Stimulated activated CD4-positive, alpha-beta T cell treated with anti-CD3 and anti-CD28 coated beads, Interleukin-12 subunit alpha, Interleukin-12 subunit beta, amount 100 ng/mL, for 24 hours (primary cell): ENCODE measurements at places on chromosomes 3 and 15.

DNA sequence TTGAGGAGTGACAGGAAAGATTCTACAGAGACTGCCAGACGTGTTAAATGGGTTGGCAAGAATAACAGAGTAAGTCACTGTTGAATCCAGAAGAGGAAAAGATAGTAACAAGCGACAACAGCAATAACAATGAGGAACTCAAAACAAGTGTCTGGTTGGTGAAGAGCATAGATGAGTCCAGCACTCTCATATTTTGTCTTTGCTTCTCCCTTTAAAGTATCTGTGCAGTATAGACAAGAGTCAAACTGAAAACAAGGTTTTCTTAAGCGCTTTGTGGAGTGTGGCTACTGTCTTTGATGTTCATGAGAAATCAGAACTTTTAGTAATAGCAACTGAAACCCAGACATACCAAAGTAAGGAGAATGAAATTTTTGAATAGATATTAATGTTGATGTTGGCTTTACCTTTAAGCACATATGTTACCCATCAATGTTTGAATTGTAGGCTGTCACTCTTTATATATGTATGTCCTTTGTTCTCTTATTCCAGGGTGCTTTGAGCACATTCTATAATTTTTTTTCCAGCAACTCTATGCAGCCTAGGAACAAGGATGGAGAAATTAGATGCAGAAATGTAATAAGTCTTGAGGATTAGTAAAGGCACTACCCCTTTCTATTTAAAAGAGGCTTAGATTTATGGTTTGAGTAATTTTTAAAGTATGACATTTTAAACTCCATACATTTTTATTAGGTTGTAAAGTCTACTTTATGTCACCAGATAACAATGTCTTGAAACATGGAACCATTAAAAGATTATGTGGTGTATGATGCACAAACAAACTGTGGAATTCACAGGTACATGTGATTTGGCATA is 185.5 kb downstream of the NFKBIZ start:
- DNase-seq, result no peak

- DNase-seq, result no peak
Measured at GRCh38 chr3:152272771-152273242, 4.1 kb downstream of the MBNL1 start.

- no peak for DNase-seq
Measured at GRCh38 chr15:31768055-31768454, 262.3 kb upstream of the CHRNA7 start.

DNA sequence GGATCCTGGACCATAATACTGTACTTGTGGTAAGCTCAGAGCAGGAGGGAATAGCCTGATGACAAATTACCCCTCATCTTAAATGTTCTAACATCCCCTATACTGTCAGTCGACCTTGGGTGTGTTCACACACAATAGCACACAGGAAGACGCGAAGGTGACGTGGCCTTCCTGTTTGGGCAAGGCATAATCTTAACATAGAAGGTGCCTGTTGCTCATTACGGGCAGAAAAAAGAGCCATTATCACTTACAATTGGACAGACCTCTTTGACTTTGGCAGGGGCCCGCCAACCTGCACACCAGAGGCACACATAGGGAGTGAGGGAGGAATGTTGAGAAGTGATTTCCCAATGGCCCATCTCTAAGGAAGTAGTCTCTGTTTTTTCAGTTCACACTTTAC is 144.2 kb downstream of the ANO10 start:
- peak; percentile 23 for DNase-seq

DNA sequence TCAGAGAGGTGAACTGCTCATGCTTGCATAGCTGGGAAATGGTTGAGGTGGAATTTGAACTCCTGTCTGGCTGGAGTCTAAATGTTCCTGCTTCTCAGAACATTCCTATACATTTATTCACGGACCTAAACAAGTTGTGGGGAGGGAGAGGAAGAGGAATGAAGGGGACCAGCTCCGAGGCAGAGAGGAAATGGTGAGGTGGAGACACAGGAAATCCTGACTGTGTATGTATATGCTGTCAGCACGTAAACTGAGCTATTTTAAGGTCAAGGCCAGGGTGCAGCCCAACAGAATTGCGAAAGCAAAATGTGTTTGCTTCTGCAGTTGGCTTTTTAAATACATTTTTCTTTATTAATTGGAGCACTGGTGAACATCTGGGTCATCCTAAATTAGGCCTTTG is 74.1 kb upstream of the POMGNT2 start:
- no peak for DNase-seq

DNA sequence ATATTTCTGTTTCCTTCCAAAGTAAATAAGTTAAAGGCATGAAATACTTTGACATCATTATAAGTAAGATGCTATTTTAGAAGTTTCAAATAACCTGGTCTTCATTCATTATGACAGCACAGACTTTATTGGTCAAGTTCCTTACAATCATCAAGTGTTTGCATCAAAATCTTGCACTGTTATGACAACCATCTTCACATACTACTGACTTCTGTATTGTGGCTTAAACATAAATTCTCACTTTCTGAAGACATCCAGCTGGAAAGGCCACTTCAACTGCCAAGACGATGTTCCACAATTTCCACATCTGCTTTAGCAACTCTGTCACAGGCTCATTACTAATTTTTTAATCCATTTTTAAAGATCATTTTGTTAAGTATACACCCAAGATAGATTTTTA is 408.0 kb downstream of the MECOM start:
- DNase-seq, result no peak

GRCh38 chr15:80999623-81000036 is 1.1 kb upstream of the TLNRD1 start:
- DNase-seq, result peak; percentile 27

- DNase-seq, result no peak
Measured at GRCh38 chr3:64501298-64501906, 186.4 kb downstream of the ADAMTS9 start.

DNA sequence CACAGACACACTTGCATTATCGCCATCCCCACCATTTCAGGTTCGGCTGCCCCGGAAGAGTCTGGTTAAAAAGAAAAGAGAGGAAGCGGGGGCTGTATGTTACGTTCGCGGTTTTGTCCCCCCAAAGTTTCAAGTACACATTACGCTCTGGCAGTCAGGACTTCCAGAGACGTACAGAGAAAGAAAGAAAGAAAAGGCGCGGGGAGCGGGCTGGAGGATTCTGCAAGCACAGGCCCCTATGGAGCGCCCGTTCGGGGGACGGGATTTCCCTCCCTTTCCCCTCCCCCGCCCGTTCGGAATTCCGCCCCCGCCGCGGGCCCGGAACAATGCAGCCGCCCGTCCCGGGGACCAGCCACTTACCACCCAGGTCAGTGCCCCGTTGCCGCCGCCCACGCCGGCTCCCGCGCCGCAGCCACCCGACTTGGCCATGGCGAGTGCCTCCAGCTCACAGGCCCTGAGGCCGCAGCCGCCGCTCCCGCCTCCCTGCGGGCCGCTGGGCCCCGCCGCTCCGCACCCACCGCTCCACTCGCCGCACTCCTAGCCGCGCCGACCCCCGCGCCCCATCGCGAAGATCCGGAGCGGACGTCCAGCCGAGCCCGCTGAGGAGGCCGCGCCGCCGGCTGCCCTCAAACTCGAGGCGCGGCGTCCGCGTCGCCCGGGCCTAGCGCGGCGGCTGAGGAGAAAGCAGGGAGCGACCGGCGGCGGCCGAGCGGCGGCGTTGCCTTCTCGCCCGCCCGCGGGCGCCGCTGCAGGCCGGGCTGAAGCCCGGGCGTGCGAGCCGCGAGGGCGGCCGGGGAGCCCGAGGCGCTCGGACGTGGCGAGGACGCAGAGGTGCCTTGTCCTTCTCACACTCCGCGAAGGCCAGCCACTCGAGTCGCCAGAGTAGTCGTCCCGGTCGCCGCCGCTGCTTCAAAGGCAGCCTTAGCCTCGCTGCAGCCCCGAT is 567 bp downstream of the TOP2B start:
- DNase-seq, result peak; percentile 60

DNA sequence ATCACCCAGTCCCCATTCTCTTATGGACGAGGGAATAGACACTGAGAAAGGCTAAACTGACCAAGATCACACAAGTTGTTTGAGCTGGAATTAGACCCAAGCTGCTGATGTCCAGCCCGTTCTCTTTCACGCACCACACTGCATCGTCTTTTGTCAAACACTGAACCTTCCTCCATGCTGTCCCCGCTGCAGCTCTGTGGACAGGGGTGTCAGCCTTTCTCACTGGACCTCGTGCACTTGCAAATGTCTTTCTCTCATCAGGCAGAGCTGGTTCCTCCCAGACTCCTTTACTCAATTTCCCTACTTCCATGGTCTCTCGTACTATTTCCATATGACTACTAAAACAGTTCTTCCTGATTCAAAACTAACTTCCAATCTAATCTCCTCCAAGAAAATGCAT is 161.6 kb downstream of the MEIS2 start:
- DNase-seq, result no peak

DNA sequence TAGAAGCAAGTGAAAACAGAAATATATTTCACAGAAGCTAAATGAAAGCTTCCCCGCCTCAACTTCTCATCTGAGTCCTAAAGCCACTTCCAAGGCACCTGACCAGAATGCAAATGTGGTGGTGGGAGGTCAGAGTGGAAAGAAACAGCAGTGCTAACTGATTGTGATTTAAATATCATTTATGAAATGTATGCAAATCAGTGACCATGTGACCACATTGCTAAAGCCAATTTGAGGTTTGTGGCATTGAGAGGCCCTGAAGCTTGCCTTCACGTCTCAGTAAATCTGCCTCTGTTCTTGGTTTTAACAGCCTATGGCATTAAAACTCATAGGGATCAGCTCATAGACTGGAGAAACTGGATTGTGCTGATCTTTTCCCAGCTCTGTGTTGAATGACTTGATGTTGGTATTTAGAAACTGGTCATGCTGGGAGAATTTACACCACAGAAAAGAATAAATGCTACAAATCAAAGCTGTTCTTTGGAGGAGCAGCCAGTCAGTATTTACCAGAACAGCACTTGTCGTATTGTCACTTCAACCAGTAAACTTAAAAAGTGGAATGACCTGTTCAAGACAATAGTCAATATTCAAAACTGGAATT is 481.4 kb upstream of the ALCAM start:
- no peak for DNase-seq

DNA sequence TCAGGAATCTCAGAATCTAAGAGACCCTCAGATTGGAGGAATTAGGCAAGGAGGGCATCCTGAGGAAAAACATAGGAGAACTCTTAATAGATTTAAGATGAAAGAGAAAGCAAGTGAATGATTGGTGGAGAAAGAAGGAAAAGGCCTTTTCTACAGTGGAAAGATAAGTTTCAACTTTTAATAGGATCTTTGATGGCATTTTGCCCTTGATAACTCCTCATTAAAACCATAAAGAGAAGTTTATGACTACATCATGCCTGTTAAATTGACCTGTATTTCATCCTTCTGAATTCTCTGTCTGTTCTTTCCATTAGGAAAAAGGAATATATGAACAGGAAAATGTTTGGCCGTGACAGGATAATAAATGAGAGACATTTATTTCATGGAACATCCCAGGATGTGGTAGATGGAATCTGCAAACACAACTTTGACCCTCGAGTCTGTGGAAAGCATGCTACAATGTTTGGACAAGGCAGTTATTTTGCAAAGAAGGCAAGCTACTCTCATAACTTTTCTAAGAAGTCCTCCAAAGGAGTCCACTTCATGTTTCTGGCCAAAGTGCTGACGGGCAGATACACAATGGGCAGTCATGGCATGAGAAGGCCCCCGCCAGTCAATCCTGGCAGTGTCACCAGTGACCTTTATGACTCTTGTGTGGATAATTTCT is 30.1 kb downstream of the TIPARP start:
- DNase-seq, result no peak

- DNase-seq, result no peak
Measured at GRCh38 chr3:55823001-55823400, 335.9 kb upstream of the WNT5A start.

DNA sequence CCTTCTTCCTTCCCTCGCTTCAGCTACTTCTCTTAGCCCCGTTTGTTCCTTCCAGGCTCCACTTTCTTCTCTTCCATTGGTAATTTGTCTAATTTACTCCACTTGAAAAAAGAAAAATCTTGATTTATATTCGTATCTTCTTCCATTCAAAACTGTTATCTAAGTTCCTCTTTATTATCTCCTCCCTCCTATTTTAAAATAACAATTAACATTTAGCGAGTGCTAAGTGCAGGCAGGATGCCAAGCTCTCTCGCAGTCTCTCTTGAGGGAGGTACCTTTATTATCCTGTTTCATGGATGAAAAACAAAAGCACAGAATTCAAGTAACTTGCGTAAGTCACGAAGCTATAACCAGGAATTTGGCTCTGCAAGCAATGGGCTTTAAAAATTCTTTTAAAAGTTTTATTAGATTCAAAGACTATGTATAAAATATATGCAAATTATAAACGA is 418.9 kb upstream of the NAALADL2 start:
- no peak for DNase-seq

DNA sequence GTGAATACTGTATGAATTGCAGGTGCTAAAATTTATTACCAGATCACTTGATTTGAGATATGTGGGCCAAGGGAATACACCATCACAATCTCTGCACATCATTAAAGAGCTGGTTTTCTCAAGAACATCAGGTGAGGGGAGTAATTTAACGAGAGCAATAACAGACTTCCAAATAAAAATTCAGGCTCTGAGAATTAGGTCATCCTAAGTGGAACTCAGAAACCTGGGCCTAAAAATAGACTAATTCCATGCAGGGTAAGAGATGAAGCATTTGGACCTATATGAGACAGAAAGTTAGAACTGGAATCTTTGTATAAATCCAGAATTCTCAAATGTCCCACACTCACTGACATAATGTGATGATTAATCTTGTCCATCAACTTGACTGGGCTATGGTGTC is 331.1 kb downstream of the ZNF621 start:
- no peak for DNase-seq

- DNase-seq, result no peak
Measured at GRCh38 chr3:33664195-33664594, 53.9 kb downstream of the CLASP2 start.

DNA sequence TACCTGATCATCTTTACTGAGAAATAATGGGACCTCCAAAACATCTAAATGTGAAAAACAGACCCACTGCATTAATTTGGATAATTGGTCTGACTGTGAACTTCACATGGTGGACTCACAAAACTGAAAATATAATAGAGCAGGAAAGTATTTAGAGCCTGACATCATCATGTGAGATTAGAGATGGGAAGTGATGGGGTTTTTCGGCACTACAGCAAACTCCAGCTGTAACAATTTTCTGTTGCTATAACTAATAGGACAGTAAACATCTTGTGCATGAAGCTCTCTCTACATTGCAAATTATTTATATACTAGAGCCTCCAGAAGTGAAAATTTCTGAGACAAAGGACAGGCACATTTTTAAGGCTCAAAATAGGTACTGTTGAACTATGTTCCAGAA is 32.2 kb downstream of the VEPH1 start:
- DNase-seq, result no peak

- DNase-seq, result no peak
Measured at GRCh38 chr15:28107111-28107903, 8.2 kb upstream of the OCA2 start.

GRCh38 chr15:62112616-62113593 is 46.1 kb downstream of the C2CD4A start:
- DNase-seq, result no peak

- no peak for DNase-seq
Measured at GRCh38 chr3:189630767-189631372, 319 bp upstream of the TP63 start.

DNA sequence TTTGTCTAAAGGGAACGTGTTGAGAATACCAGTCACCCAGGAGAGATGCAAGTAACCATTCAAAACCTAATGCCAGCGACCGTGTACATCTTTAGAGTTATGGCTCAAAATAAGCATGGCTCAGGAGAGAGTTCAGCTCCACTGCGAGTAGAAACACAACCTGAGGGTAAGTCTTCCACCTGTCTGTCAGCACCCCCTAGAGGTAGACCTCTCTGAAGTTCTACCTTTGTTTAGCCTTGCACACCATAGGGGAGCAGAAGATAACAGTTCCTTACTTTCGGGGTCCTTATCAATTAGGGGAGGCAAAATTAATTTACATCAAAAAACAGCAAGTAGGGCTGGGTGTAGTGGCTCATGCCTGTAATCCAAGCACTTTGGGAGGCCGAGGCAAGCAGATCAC is 124.4 kb downstream of the HCN4 start:
- DNase-seq, result no peak
